Activated CD4-positive, alpha-beta T cell treated with anti-CD3 and anti-CD28 coated beads for 36 hours (primary cell): ENCODE measurements at places on chromosomes 2 and 18. TPM values are rescaled to one million over a fixed set of nuclear protein-coding genes. Genes with fewer than 3 reads are reported as not detected.

ABHD1 gene
- total RNA-seq: 0.65 TPM

DNA sequence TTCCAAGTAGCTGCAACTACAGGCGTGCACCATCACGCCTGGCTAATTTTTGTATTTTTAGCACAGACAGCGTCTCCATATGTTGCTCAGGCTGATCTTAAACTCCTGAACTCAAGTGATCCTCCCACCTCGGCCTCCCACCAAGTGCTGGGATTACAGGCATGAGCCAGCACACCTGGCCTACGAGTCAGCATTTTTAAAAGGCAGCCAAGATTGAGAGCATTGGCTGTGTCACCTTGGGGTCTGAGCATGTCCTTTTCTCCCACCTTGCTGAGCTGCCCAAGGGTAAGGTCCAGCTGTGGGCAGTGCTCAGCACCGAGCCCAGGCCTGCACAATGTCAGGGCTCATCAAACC lies 142.8 kb upstream of the LMAN1 start:
- DNase-seq: no peak

UGT1A4 gene
- not detected for total RNA-seq

- no peak for DNase-seq
Observed at GRCh38 chr2:7052404-7052803, 135.2 kb downstream of the RNF144A start.

- no peak for DNase-seq
Observed at GRCh38 chr2:134988994-134989605, 58.1 kb downstream of the MAP3K19 start.

GRCh38 chr2:179580378-179581146 lies 280.9 kb downstream of the ZNF385B start:
- DNase-seq: no peak

DNA sequence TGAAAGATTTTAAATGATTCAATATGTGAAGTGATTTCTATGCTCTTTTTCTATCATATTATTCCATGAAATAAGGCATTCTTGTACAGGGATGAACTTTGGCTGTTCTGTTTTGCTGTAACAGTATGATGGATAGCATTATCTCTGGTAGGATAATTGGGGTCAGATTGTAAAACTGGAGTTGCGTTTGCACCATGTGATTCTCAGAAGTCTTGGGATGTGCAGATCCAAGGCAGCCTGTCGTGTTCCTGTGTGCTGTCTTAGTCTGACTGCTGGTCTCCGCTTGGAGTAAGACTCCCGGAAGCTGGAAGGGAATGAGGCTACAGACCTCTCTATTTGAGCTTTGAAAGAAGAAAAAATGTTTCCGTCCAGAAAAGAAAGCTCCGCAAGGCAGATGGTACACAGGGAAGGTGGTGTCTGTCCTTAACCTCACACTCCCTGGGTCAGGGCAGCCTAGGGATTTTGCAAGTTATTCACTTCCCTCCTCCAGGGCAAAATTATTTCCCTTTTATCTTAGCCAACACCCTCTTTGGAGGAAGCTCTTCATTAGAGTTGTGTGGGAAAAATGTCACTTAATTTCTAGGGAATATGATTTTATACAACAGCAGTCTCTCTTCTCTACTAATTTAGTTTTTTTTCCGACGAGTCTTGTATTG lies 250.6 kb downstream of the PTPRM start:
- no peak for DNase-seq

DNA sequence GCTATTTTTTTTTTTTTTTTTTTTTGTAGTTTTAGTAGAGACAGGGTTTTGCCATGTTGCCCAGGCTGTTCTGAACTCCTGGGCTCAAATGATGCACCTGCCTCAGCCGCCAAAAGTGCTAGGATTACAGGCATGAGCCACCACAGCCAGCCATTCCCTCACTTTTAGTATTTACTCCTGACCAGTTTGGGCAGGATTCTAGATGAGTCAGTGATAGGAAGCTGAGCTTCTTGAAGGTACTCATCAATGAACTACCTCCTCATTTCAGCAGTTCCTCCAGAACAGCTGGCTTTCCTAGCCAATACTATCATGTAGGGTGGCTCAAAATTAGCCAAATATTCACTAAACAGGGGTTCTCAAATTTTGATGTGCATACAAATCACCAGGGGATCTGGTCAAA lies 57.2 kb downstream of the CYBRD1 start:
- no peak for DNase-seq

STEAP3 gene
- 0.14 TPM for total RNA-seq

DNA sequence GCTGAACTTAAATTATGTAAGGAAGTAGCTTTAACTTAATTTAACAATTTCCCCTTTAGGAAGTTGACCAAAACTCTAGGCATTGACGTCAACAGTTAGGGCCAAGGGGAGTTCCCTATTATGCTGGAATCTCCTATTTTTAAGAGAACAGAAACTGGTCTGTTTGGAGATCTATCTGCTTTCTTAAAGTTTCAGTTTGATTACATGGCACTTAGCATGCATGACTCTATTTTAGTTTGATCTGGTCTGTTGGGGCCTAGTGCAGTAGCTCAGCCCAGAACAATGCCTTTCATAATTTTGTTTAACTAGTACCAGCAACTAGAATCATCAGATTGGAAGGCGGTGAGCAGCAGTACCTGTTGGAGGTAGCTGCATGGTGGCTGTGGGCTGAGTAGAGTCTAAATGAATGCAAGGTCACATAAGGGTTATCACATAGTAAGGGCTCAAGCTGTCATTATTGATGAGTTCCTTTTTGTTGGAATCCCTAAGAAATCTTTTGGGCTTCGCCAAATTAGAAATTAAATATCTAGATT lies 60.5 kb upstream of the ZNG1B start:
- no peak for DNase-seq

DNA sequence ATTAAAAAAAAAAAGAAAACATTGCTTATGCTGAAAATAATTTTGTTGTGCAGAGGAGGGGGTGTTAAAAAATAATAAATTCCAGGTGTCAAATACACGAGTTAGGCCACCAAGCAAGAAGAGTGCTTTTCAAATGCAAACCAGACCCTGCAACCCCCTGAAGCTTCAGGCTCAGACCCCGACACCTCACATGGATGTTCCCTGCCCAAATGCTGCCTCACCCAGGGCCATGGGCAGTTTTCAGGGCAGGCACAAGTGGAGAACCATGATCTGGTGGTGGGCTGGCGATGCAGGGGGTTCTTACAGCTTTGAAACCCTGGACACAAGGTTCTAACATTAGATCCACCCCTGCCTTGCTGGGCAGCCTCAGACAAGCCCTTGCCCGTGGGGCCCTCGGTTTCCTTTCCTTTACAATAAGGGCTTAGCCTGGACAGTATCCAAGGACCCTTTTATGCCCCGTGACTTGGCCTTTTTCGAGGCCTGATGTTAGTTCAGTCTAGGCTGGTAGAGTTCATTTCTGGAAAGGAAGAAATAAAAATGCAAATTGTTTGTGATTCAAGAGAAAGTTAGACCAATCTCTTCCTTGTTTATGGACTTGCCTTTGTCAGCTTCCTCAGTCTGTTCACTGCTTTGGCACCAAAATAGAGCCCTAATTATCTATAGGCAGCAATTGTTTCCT lies 168.7 kb downstream of the DDX1 start:
- DNase-seq: no peak
